ENCODE measurements at places on chromosomes 3 and 15.

- no peak for DNase-seq
These were observed 469.7 kb downstream of the PDCD6IP start for GRCh38 chr3:34268032-34268709.

DNA sequence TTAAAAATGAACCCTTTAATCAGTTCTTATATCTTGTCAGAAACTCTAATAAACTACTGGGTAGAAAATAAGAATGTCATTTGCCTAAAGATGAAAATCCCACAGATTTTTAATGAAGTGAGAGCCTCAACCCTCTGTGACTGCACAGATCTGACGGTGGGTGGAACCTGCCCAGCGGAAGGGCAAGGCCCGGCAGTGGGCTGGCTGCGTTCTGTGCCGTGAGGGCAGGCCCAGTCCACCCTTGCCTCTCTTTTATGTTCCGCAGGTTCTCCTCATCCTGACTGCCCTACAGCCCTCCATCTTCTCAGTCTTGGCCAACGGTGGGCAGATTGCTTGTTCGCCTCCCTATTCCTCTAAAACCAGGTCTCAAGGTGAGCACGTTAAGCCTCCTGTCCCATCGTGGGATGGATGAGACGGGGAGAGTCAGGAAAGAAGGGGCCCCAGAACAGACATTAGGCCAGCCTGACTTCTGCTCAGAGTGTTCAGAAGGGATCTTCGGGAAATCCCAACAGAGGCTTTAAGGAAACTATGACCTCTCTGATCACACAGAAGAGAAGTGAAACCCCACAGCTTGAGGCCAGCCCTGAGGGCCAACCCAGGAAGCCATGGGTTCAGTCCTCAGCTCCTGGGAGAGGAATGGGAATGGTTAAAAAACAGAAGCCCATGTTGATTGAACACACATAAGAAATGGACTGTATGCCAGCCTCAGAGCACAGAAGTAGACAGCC, 16.0 kb downstream of the SLC51A start:
- no peak for DNase-seq

GRCh38 chr3:116165135-116165534, 280.2 kb downstream of the LSAMP start:
- DNase-seq, result no peak

- no peak for DNase-seq
These were observed 110.4 kb upstream of the GMNC start for GRCh38 chr3:190972840-190973270.

- no peak for DNase-seq
These were observed 120.8 kb downstream of the ARPP21 start for GRCh38 chr3:35760146-35760545.

Measured in Caki2 (cell line).